Cortex of kidney (tissue), 1 donor: ENCODE measurements at places on chromosomes 7 and 10.

GRCh38 chr7:44520574-44520973, 20.6 kb downstream of the NPC1L1 start:
- DNase-seq = no peak

DNA sequence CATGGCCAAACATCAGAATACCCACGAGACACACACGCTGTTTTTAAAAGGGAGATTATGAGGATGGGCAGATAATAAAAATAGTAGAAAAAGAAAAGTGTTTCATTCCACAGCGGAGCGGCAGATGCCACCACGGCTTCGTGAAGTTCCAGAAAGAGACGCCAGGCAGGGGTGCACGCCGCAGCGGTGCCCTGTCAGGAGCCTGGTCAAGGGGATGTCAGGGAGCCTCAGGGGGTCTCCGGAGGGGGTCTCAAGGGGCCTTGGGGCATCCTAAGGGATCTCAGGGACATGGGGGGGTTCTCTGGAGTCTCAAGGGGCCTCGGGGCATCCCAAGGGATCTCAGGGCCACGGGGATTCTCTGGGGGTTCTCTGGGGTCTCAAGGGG, 253.4 kb downstream of the ZMYND11 start:
- DNase-seq = no peak

DNA sequence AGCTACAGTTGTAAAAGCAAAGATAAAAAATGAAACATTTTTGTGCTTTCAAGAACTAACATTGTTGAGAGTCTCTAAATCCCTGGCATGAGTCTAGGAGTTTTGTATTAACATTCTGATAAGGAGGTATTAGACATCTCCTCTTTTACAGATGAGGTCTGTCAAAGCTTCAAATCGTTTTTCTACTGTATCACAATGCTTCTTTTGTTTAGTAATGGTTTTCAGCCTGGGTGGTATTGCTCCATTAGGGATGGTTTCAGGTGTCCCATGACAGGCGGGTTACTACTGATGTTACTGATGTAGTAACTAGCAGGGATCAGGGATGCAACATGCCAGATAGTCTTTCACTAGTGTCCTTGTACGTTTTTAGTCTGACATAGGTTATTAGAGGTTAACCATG, 27.4 kb downstream of the STAM start:
- DNase-seq = no peak

DNA sequence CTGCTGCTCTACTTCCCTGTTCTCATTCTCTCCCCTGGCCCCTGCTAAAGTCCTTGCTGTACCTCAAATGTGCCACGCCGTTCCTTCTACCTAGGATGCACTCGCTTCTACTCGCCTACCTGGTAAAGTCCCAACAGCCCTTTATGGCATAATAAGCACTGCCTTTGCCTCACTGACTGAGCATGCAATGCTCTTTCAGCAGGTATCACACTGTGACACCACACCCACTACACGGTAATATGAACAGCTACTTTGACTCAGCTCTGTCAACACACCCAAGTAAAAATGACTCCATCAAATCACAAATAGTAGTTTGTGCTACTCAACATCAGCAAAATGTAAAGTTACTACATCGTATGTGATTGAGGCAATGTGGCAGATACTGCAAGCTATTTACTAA, 37.6 kb downstream of the FAM204A start:
- no peak for DNase-seq

- no peak for DNase-seq
Measured at GRCh38 chr10:97907830-97908229, 58.2 kb downstream of the GOLGA7B start.

DNA sequence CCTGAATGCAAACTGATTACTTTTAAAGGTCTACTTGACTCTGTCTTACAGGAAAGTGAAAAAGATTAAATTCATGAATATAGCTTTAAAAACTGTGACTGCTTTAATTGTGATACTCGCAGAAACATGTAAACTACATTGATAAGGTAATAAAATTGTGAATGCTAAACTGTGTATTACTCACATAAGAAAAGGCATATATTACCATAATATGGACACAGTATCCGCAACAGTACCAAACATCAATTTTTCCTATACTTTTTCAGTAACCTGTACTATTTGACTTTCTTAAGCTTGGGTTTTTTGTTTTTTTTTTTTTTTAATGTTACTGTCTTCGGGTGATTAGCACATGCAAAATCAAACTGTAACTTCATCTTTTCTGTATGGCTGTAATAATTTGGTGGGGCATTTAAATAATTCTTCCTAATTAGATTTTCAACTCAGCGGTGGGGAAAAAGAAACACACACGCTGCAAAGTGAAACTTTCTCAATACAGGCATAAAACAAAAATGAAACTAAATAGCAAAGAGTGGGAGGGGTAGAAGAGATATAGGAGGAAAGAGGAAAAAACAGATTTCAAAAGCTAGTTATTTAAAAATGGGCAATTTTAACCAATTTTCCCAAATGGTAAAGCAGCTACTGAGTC, 23.2 kb downstream of the NT5C3A start:
- DNase-seq = no peak

- no peak for DNase-seq
Measured at GRCh38 chr10:114655671-114656070, 2.4 kb downstream of the ABLIM1 start.

- DNase-seq = no peak
Measured at GRCh38 chr10:17888189-17888588, 63.5 kb upstream of the SLC39A12 start.

DNA sequence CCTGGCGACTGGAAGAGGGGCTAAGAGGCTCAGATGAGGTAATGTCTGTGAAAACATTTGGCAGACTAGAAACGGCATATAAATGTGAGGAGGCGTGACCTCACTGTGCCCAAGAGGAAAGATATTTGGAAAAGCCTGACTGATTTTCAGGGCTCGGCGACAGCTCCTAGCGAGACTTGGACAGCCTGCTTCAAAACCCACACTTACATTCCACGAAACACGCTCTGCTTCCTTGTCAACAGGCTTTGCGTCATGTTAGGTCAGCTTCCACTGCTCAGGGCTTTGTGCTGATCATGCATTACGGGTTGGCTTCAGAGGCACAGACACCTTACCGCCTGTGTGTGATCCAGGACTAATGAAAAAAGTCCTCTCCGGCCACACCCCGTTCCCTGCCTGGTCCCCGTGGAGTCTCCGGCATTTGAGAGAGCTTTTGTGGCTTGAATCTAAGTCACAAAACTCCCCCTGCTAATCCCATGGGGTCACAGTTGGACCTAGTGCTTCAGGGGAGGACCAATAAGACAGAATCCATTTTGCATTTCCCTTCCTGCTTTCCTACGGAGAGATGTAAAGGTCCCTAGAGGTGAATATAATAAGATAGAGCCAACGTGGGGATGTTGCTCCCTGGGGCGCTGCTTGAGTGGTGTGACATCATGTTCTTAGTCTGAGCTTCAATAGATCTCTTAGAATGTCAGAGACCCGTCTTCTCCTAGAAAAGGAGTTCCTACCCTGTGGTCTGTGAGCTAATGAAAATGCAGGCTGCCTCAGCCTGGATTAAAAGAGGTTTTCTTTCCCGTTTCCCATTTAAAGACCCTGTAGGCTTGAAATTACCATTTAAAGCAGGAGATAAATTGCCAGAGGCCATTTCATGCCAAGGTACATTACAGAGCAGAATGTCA, 25.5 kb downstream of the FGFBP3 start:
- no peak for DNase-seq

GRCh38 chr10:28897617-28898464, 220.5 kb downstream of the BAMBI start:
- DNase-seq = no peak

DNA sequence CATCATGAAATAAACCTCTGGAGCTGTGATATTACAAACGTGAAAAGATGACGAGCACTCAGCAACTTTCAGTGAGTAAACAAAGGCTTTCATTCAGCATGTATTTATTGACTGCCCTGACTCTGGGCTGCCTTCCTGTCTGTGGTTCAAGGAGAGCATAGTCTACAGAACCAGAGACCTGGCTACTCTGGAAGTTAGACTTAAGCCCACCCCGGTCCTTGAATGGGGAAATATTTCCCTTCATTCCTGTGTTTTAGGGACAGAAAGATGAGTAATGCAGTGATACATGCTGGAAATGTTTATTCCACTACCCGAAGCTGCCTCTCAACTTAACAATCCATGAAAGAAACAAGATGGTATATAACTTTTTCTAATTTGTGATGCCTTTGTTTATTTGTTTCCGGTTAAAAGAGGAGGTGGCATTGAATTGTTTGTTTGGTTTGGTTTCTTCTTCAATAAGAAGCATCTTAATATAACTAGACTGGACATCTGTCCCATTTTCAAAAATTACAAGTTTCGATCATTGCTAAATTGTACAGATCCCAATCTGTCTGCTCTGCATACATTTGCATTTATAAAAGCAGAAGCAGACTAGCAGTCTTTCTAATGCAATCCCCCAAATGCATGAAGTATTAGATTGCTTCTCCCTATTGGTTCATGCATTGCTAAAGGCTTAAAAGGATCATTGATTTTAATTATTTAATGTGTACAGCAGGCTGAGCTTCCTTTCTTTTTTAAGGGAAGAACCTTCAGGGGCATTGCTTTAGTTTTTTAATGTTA, 57.7 kb downstream of the TRUB1 start:
- DNase-seq = no peak

GRCh38 chr7:30750683-30751650, 968 bp upstream of the INMT start:
- no peak for DNase-seq

DNA sequence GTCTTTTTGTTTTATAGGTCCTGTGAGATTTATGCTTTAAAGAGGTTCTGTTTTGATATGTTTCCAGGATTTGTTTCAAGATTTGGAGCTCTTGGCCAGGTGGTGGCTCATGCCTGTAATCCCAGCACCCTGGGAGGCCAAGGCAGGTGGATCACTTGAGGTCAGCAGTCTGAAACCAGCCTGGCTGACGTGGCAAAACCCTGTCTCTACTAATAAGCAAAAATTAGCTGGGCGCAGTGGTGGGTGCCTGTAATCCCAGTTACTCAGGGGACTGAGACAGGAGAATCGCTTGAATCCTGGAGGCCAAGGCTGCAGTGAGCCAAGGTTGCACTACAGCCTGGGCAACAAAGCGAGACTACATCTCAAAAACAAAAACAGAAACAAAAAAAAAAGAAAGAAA, 8.3 kb upstream of the HYAL4 start:
- DNase-seq = no peak

DNA sequence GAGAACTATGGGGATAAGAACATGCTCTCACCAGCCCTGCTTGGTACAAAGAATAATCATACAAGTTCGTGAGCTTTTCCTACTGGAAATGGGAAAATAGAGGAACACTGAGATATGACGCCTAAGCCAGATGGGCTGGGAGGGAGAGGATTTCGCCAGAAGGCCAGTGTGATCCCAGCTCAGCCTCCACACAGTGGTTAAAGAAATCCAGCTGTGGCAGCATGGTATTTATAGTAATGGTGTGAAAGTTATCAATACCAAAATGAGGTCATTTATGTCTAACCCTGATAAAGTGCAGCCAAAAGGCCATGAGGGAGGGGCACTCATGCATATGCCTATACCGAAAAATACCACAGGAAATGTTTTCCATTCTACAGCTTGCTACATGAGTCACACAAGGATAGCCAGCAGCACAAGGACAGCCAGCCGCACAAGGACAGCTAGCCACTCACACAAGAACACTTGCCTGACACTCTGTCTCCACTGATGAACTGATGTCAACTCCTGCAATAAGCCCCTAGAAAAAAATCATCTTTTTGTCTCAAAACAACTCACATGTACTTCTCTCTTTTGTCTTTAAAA, 49.4 kb downstream of the FRMPD2 start:
- no peak for DNase-seq

DNA sequence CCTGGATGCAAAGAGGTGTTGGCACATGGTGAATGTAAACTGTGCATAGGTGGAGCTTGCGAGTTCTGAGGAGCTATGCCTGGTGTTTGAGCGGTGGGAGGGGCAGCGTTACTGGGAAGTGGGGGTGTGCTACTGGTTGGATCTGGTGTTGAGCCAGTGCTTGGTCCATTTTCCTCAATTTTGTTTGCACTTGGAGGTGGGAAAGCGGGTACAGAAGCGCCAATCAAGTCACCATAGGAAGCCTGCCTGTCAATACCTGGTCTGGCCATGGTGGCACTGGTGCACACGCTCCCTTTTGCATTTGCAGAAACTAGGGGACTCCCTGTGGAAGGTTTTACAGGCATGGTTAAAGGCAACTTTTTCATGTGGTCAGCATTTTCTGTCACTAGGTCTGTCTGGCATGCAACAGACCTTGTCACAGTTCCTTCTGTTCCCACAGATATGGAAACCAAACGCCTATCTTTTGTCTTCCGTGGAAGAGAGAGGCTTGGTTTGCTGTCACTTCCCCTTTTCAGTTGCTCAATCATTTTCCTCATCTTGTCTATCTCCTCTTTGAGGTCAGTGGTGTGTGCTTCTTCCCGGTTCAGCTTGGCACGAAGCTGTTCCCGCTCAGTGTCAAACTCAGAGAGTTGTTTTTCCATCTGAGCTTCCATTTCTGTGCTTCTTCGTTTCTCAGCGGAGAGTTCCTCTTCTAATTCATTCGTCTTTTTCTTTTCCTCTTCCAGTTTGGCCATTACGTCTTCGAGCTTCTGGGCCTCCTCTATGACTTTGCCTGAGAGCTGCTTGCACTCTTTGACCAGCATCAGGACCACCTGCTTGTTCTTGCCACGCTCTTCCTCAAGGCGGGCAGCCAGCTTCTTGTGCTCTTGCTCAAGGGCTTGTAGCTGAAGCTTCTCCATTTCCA, 81.1 kb downstream of the CTTNBP2 start:
- no peak for DNase-seq

- no peak for DNase-seq
Measured at GRCh38 chr10:94591461-94592205, 46.0 kb downstream of the HELLS start.

DNA sequence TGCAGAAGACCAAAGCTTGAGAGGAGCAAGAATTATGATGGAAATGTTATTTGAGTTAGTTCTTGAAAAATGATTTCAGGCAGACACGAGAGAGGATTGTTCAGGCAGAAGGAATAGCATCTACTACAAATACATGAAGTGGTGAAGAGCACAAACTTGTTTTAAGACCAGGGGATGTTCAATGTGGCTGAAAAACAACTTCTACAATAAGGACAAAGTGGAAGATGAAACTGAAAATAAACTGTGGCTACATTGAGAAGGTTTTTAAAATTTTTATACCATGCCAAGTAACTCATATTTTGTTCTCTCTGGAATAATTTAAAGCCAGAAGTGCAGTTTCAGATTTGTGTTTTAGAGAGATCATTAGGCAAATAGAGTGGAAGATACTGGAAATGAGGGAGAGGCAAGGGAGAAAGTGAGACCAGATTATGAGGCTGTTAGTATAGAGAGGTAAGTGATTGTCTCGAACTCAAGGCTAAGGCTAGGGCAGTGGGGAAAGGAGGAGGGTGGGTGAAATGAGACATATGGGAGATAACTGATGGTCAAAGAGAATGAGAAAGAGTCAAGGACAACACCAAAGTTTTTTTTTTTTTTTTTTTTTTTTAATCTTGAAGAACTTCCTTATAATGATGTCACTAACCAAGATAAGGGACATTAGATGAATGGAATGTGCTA, 115.4 kb downstream of the MDFIC start:
- DNase-seq = no peak
